Fibroblast of mammary gland (primary cell): ENCODE measurements at places on chromosomes 5 and 9.

- no peak for DNase-seq
Observed at GRCh38 chr9:133378408-133378962, 2.3 kb downstream of the STKLD1 start.

- DNase-seq: no peak
Observed at GRCh38 chr9:18548456-18548855, 74.5 kb downstream of the ADAMTSL1 start.

GRCh38 chr5:119343766-119344165 is 12.1 kb upstream of the TNFAIP8 start:
- peak; percentile 49 for DNase-seq

DNA sequence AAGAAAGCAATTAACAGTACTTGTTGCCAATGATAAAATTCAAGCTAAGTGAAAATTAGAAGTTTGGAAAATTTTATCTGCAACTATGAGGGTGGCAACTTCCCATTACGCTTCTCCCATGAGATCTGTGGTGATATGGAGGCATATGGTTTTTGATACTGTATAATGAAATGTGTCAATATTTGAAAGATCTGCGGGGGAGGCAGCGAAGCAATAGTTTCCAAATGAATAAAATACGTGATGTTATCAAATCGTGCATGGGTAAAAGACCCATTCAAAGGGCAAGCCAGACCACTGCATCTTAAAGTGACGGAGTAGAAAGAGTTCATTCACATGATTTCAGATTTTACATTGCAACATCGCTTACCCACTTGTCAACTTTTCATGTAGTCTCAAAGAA is 20.9 kb upstream of the BOD1 start:
- no peak for DNase-seq

- no peak for DNase-seq
Observed at GRCh38 chr9:69153707-69154521, 20.2 kb upstream of the TJP2 start.

GRCh38 chr5:143297756-143298155 is 105.7 kb downstream of the NR3C1 start:
- DNase-seq: no peak

DNA sequence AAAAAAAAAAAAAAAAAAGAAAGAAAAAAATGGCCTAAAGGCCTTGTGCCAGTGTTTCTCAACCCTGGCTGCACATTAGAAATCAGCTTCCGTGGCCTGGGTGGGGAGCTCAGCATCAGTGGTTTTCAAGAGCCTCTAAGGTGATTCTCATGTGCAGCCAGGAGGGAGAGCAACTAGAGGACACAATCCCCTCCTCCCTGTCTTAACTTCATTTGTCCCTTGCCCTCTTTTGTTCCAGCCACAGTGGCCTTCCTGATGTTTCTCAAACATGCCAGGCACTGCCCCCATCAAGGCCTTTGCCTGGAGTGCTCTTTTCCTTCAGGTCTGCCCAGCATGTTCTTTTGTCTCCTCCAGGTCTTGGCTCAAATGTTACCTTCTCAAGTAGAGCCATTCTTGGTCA is 42.4 kb downstream of the HOMER1 start:
- DNase-seq: no peak

- no peak for DNase-seq
Observed at GRCh38 chr9:125759764-125760129, 12.6 kb downstream of the PBX3 start.

DNA sequence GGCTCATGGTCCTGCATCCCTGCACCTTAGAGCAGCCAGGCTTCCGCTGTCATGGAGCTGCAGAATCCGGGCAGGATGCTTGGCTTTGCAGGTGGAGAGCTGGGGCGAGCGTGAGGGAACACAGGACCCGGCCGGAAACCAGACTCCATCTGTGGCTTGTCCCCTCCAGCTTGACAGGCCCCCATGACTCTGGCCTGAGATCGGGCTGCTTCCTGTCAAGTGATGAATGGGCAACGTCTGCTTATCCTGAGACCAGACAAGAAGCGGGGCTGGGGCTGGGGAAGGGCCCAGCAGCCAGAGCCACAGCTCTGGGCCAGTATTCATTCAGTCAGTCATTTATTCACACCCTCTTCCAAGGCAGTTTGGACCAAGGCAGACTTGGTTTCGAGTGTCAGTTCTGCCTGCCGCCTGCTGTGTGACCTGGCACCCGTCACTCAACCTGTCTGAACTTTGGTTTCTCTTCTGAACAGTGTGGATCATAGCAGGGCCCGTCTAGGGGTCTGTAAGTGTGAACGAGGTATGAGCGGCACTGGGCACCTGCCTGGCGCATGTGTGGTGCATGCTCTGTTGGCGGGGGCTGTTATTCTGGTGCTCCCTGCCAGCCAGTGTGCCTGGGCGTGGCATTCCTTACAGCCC is 37.5 kb downstream of the NEK6 start:
- no peak for DNase-seq

- no peak for DNase-seq
Observed at GRCh38 chr5:5583023-5583765, 160.7 kb downstream of the ICE1 start.

DNA sequence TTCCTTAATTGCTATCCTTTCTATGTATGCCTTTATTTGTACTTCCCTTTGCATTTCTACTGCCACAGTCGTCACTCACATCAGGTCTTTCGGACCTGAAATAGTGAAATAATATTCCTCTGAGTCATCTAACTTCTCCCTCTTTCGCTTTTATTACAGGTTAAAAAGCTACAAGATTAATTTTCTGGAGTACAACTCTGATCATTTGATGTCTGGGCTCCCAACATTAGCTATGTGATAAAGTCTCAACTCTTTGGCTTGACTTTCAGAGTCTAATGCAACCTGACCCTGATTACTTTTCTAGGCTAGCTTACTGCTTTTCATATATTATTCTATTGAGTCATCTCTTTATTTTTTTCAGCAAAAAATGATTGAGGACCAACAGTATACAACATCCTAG is 638.8 kb upstream of the WWC1 start:
- DNase-seq: peak; percentile 30

DNA sequence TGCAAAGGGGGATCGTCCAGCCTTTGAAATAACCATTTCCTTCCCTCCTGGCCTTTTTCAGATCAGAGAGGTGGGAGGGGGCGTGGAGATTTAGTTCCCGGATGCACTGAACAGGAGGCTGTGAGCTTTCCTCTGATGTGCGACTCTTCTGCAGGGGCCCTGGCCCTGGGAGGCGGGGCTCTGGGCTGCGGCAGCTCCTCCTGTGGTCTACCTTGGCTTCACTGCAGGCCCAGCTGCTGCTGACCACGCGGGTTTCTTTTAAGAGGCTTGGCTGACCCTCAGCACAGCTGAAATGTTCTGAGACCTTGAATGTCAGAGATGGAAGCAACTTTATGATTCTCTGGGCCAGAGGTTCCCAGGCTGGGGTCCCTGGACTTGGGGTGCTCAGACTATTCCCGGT is 27.0 kb upstream of the COL15A1 start:
- peak; percentile 25 for DNase-seq

- no peak for DNase-seq
Observed at GRCh38 chr9:109972026-109972882, 192.3 kb downstream of the PALM2AKAP2 start.

GRCh38 chr5:139394654-139395566 is at the start of gene PROB1:
Gene PROB1 (minus strand): TSS chr5:139395104. CDS start chr5:139395081, 23 bp downstream.
- DNase-seq: no peak

DNA sequence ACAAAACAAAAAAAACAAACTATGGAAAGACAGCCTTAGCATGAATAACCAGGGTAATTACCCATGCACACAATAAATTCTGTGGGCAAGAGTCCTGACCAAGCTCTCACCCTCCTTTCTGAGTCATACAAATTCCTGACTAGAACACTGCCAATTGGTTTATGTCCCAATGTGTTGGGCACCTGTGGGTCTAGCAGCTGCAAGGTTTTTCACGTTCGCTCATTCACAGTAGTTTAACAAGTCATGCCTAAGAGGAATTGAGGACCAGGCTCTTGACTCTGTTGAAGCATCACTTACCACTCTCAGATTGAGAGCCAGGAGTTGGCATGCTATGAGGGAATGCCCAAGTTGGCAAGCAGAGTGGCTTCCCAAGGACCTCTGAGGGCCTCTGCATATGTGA is 205.5 kb upstream of the SLC24A2 start:
- peak; percentile 55 for DNase-seq

GRCh38 chr9:113738893-113739604 is 137.1 kb upstream of the ZNF618 start:
- no peak for DNase-seq

GRCh38 chr5:181181650-181182565 is 23.1 kb downstream of the TRIM7 start:
- DNase-seq: peak; percentile 77

- DNase-seq: peak; percentile 25
Observed at GRCh38 chr9:128882677-128883603, 1.0 kb downstream of the LRRC8A start.

DNA sequence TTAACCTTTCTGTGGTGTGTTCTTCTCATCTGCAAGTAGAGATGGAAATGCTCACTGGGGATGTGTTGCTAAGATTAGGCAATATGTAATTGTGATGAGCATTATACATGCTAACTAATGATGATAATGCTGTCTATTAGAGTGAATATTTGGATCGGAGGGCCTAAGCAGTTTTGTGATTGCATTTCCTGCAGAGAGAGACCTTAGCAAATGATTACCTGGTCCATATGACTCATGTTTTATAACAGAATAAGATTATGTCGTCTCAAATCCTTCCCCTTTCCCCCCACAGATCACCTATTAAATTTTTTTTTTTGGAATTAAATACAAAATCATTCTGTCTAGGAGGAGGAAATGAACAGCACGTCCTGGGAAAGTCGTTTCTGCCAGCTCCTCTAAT is 82.7 kb downstream of the IZUMO3 start:
- DNase-seq: no peak

DNA sequence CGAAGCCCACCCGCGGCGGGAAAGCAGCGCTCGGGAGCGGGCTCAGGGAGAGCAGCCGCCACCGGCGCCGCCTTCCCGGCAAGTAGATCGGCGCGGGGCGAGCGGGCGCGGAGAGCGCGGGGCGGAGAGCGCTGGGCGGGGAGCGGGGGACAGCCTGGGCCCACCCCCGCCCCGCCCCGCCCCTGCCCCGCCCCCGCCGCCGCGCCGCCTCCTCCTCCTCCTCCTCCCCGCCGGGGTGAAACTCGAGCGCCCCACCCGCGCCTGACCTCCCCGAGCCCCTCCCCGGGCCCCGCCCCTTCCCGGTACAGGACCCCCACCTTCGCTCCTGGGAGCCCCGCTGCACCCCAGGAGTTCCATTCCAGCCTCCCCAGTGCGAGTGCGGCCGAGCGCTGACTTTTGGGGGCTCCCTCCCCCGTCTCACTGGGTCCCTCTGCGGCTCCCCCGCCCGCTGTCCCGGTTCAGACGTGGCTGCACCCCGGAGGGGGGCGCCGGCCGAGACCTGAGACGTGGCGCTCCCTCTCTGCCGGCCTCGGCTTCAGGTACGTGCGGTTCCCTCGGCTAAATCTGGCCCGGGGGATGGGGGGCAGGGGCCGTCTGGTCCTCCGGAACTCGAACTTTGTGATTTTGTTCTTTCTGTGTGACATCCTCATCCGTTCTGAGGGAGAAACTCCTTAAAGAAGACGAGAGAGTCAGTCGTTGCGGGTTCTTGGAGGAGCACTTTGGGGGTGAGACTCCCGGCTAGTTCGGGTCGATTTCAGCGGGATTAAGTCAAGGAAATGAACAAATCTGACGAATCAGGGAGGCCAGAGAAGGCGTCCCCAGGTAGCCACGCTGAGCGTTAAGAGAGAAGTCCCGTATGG is at the start of gene SEMA5A:
Gene SEMA5A (minus strand): TSS at position 84 of the 860 bp plus-strand sequence. CDS start 166,129 bp downstream, outside the sequence.
- DNase-seq: peak; percentile 42

GRCh38 chr5:16391858-16392649 is 73.5 kb downstream of the ZNF622 start:
- DNase-seq: no peak

GRCh38 chr5:116911074-116911473 is 336.5 kb upstream of the SEMA6A start:
- no peak for DNase-seq
